ENCODE measurements at places on chromosomes 11 and 22. TPM values are rescaled to one million over a fixed set of nuclear protein-coding genes. Genes with fewer than 3 reads are reported as not detected.

Gene LRRN4CL
- total RNA-seq = 0.23 TPM

GRCh38 chr22:44272401-44272771, 40.4 kb downstream of the SHISAL1 start:
- H3K27me3 ChIP-seq = peaks cover 2% of the 10 kb centered on the region
- no peak overlapping the region for H3K27ac ChIP-seq
- H3K4me3 ChIP-seq = no peak overlapping the region
- no peak for DNase-seq

- no peaks in the 10 kb centered on the region for H3K36me3 ChIP-seq
- H3K4me1 ChIP-seq = no peaks in the 10 kb centered on the region
- peak; percentile 0 for DNase-seq
- no peak overlapping the region for H3K27ac ChIP-seq
Measured at GRCh38 chr11:120137187-120137610, 714 bp downstream of the TRIM29 start.

Gene ANO1
- not detected for total RNA-seq

GRCh38 chr11:71251151-71251721, 1.1 kb downstream of the SHANK2 start:
- no peak overlapping the region for H3K4me3 ChIP-seq
- H3K27me3 ChIP-seq = peaks cover 48% of the 10 kb centered on the region
- H3K27ac ChIP-seq = no peak overlapping the region
- H3K4me1 ChIP-seq = no peaks in the 10 kb centered on the region

GRCh38 chr22:38741576-38741975, 14.2 kb downstream of the SUN2 start:
- DNase-seq = no peak
- no peak overlapping the region for H3K27ac ChIP-seq
- H3K36me3 ChIP-seq = peaks cover 86% of the 10 kb centered on the region
- no peak overlapping the region for H3K4me3 ChIP-seq
- H3K27me3 ChIP-seq = no peaks in the 10 kb centered on the region
